ENCODE measurements at places on chromosomes 7 and 10.
A peak's percentile ranks its signal among the peaks of the same experiment; 100 is the strongest.

GRCh38 chr10:59258890-59259289 is 82.4 kb downstream of the PHYHIPL start:
- DNase-seq = no peak

DNA sequence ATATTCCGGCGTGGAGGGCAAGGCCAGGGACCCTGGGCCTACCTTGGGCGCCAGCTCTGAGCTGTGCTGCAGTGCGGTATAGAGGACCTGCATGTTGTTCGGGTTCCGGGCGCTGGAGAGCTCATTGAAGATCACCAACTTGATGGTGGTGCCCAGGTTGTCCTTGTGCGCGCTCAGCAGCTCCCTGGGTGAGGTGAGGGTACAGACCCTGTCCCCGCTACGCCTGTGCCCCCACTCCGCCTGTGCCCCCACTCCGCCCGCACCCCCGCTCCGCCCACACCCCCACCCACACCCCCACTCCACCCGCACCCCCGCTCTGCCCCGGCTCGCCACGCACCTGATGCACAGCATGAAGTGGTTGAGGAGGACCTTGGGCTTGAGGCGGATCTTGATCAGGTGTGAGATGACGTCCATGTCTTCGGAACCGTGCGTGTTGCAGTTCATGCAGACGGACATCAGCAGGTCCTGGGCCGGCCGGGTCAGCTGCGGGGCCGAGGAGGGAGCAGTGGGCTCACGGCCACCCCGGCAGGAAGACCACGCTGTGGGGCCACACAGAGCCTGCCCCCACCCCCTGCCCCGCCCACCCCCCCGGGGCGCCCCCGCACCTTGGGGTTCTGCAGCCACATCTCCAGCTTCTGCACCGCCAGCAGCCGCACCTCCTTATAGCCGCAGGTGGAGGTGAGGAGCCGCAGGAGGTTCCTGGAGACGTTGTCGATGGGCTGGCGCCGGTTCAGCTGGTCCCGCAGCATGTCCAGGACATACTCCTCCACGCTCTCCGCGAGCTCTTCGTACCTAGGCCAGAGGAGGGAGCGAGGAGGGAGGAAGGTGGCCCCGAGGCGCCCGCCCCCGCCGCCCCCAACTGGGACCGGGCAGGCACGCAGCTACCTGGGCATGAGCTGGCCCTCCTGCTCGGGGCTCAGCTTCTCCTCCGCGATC is 5.6 kb downstream of the INTS1 start:
- DNase-seq = no peak

- no peak for DNase-seq
These were observed 101.0 kb downstream of the DIP2C start for GRCh38 chr10:588246-589165.

DNA sequence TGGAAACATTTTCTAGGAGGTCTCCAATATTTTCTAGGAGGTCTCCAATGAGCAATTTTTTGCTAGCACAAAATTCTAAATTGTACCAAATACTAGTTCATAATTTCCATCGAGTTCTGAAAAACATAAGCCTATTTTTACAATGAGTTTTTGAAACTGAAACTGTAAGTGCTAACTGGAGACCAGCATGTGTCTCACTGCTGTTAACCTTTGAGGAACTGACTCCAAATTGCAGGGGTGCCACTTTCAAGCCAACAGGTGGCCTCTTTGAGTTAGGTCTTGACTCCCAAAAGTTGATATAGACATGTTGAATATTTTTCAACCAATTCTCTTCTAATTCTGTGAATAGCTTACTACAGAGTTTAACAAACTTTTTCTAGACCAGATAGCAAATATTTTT is 58.8 kb downstream of the CAV1 start:
- no peak for DNase-seq

GRCh38 chr10:16562891-16563290 is 41.2 kb upstream of the C1QL3 start:
- DNase-seq = no peak

- DNase-seq = peak; percentile 24
These were observed 69.3 kb downstream of the LRGUK start for GRCh38 chr7:134196439-134196838.

- DNase-seq = peak; percentile 19
These were observed 122.5 kb upstream of the SAMD8 start for GRCh38 chr10:74988832-74989561.

DNA sequence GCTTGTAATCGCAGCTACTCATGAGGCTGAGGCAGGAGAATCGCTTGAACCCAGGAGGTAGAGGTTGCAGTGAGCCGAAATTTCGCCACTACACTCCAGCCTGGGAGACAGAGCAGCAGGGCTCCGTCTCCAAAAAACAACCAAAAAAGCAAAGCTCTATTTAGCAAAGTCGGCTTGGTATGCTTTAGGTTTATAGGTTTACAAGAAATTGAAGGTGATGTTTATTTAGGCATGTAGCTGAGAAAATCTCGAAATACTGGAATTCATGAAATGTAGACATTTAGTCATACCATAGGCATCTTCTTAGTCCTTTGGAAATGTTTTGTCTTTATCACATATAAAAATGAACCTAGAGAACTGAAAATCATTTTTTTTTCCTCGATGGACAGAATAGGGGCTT is 453.8 kb upstream of the ANKRD30A start:
- DNase-seq = no peak

GRCh38 chr7:155449869-155450557 is 7.9 kb upstream of the EN2 start:
- no peak for DNase-seq

DNA sequence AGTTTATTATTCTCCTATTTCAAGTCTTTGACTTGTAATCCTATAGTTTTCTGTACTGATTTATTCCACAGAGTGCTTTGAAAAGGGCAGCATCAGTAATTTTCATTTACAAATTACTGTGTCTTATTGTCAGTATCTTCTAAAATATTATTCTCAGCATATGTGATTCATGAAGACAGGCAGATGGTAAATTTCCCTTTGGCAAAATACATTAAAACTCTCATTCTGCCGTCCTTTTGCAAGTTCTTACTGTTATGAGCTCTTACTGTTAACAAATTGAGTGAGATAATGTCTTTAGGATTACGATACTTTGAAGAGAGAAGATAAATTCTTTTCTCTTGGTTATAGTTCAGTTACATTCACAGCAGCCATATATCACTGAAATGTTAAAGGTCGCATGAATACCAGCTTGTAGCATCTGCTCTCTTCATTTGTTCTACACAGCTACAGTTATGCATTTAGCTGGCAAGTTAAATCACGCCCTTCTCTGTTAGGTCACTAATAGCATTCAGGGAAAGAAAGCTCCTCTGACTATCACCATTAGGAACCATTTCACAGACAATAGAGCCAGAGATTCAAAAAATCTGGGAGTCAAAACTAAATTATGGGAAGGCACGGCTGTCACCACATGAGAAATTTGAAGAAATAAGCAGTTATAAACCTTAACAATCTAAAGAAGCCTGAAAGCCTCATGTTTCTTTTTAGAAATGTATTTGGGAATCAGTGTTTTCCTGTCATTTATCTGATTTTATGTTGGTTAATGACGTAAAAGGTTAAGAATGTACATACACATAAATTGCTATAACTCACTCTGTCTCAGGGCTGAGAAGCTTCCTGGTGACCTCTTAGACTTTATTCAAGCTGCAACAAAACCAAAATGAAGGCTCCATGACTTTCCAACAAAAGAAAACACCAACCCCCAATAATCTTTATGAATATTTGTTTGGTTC is 109.6 kb upstream of the SP4 start:
- no peak for DNase-seq

- DNase-seq = peak; percentile 44
These were observed 11.0 kb upstream of the DNTT start for GRCh38 chr10:96292971-96293920.

All from NCI-H2081 (cell line).